ENCODE measurements at places on chromosomes 16 and 17.

GRCh38 chr17:50890675-50891516, 24.7 kb upstream of the TOB1 start:
- DNase-seq = no peak

DNA sequence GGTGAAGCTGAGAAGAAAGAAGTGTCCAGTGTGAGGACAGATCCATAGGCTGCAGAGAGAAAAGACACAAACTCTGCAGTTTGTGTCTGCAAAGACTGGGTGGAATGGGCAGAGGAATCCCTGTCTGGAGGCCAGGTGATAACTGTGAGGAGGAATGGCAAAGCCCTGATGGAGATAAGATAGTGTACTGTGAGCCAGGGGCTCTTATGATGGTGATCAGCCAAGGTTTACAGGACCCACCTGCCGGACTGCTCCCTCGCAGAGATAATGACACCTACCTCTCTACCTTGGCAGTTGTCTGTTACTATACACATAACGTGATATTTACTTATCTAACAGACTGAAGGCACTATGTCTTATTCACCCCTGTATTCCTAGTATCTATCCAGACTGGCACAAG, 92.6 kb upstream of the ASIC2 start:
- no peak for DNase-seq

- DNase-seq = no peak
Measured at GRCh38 chr16:23516366-23517137, 6.3 kb upstream of the GGA2 start.

DNA sequence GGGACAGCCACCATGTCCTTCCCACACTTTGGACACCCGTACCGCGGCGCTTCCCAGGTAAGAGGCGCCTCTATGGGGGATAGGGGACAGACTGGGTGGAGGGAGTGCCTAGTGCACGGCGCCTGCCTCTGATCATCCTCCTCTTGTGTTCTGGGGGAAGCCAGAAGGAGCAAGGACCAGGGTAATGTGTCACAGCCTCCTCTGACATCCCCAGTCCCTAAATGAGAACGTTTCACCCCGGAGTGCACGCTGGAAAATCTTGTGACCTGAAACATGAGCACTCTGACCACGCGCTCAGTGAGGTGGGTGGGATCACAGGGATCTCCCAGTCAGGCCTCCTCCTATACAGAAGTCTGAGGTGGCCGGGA, 1.1 kb downstream of the IRX6 start:
- no peak for DNase-seq

DNA sequence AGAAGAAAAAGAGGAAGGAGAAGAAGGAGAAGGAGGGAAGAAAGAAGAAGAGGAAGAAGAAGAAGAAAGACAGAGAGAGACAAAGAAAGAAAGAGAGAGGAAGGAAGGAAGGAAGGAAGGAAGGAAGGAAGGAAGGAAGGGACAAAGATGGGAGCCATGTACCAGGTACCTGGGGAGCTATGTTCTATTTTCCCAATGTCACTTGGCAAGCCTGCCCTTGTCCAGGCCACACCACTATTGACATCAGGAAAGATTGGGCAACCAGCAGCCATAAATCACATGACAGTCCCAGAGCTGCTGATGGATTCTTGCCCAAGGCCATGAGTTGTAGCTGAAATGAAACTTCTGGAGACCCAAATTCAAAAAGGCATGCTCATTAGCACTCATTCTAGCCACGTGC, 2.7 kb upstream of the CES1 start:
- DNase-seq = no peak

DNA sequence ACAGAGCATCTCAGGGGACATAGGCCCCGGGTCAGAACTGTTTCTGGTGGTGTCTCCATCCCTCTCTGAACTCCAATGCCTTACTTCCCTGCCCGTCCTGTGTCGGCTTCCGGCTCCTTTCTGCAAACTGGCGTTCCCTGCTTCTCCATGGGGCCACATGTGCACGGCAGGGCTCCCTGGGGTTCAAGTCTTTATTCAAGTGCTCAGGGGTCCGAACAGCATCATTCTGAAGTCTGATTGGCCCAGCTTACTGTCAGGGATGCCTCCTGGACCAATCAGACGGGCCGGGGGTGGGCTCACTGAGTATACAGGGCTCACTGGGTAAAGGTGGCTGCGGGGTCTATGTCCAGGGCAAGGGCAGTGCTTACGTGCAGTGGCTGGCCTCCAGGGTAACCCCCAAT, 17.1 kb downstream of the C16orf82 start:
- DNase-seq = no peak

- no peak for DNase-seq
Measured at GRCh38 chr17:33939959-33940358, 315.1 kb upstream of the CCL2 start.

GRCh38 chr17:37299257-37299980, 76.4 kb upstream of the C17orf78 start:
- no peak for DNase-seq

- no peak for DNase-seq
Measured at GRCh38 chr16:84780544-84781376, 39.0 kb upstream of the CRISPLD2 start.

GRCh38 chr16:63312346-63312745, 1276.1 kb upstream of the CDH8 start:
- no peak for DNase-seq

- no peak for DNase-seq
Measured at GRCh38 chr17:55433029-55433628, 11.5 kb upstream of the MMD start.

GRCh38 chr16:78639775-78640174, 540.3 kb downstream of the WWOX start:
- DNase-seq = no peak

DNA sequence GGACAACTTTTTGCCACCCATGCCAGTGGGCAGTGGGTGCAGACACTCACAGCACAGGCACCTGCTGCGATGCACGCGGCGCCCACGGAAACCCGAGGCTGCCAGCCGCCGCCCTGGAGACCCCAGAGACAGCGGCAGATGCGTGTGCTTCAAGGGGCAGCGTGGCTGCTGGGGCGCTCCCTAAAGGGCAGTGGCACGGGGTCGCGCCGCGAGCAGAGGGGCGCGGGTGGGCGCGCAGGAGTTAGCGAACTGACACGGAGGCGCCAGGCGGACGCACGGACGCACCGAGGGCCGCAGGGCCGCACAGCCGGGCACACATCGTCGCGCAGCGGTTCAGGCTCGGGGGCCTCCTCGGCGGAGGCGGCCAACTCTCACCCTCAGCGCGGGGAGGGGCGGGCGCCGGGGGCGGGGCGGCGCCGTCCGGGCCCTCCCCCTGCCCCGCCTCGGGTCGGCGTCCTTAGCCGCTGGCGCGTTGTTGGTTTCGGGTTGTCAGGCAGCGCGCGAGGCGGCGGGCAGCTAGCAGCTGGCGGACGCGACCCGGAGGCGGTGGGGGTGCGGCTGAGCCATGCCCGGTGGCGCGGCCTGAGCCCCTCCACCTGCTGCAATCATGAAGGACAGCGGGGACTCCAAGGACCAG, at the start of gene KIF19:
Gene KIF19, plus strand, starts transcription at position 484 of the 637 bp plus-strand sequence. Its CDS starts 124 bp downstream, at position 608.
- peak; percentile 7 for DNase-seq

- no peak for DNase-seq
Measured at GRCh38 chr17:4631836-4632580, 9.5 kb downstream of the ALOX15 start.

DNA sequence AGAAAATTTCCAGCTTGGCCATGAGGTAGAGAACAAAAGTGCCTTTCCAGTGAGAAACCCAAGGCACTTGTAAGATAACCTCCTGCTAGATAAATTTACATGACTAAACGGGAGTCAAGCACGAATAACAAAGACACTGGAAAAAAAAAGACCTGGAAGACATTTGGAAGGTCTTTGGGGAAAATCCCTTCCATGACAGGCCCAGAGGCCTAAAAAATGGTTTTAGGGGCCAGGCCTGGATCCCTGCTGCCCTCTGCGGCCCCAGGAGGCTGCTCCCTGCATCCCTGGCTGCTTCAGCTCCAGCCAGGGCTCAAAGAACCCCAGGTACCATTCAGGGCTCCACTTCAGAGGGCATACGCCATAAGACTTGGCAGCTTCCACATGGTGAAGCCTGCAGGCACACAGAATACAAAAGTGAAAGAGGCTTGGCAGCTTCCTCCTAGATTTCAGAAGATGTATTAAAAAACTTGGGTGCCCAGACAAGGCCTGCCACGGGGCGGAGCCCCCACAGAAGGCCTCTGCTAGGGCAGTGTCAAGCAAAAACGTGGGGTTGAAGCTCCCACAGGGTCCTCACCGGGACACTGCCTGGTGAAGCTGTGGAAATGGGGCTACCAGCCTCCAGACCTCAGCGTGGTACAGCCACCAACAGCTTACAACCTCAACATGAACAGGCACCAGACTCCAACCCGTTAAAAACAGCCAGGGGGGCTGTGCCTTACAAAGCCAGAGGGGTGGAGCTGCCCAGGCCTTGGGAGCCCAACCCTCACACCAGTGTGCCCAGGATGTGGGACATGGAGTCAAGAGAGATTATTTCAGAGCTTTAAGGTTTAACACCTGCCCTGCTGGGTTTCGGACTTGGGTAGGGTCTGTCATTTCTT, 77.1 kb downstream of the SDK2 start:
- DNase-seq = no peak

GRCh38 chr16:23801378-23801777, 34.4 kb upstream of the PRKCB start:
- peak; percentile 57 for DNase-seq

DNA sequence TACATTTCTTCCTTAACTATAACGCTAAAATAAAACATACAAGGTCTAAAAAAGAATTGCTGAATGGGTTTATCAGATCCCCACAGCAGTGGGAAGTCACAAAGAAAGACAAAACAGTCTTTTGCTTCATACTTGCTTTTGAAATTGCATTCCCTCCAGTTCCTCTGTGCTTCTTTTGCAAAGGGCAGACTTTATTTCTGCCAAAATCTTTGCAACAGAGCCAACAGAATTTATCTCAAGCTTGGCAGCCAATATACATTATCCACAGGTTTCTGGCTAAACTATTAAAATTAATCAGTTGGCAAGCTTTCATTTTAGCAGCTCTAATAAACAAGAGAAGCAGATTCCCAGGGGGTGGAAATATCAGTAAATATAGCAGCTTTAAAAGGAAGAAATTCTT, 378.9 kb upstream of the CA10 start:
- no peak for DNase-seq

DNA sequence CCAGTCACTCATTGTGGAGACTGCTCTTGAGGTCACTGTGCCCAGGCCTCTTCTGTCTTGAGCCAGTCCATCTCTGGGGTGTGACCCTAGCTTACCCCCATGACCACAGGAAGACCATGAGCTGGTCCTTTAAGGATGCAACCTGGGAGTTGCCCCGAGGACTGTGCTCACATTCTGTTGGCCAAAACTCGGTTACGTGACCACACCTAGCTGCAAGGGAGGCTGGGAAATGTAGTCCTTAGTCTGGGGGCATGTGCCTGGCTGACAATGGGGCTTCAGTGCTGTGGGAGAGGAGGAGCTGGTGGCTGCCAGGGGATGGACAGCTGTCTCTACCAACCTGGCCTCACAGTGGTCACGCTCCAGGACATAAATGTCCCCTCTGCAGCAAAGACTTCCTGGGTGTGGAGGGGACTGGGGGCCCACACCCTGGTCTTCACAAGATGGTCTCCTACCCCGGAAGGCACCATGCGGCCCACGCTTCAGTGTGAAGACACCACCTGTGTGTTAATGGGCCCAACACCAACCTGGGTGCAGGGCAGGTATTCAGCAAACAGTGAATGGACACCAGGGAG, 55.4 kb downstream of the JPH3 start:
- no peak for DNase-seq

GRCh38 chr17:3735515-3735914, 11.8 kb downstream of the HASPIN start:
- no peak for DNase-seq

GRCh38 chr16:27951489-27952120, 111.9 kb downstream of the GSG1L start:
- DNase-seq = no peak

DNA sequence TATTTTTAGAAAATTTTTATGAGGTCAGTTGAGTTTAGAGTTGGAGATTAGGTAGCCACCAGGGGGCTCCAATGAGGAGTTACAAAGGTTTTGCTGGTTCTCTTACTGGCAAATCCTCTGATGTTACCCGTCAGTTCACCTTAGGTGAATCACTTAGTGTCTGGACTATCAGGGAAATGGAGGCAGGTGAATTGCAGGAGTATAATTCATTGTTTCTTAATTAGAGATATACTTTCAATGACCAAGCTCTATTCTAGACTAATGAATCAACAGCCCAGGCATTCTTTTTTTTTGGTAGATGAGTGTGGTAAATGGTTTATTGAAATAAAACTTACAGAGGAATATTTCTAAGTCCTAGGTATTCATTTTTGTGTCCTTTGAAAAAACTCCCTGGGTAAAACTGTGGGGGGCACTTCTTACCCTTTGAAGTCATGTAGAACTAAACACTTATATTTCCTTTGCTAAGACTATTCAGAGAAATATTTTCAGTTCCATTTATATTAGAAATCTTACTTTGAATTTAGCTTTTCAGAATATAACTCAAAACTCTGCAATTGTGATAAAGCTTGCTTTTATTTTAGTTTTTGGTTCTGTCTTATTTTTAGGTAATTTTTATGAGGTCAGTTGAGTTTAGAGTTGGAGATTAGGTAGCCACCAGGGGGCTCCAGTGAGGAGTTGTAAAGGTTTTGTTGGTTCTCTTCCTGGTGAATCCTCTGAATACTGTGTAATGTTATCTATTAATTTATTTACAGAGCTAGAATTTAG, 17.7 kb downstream of the PSMD11 start:
- DNase-seq = peak; percentile 43

DNA sequence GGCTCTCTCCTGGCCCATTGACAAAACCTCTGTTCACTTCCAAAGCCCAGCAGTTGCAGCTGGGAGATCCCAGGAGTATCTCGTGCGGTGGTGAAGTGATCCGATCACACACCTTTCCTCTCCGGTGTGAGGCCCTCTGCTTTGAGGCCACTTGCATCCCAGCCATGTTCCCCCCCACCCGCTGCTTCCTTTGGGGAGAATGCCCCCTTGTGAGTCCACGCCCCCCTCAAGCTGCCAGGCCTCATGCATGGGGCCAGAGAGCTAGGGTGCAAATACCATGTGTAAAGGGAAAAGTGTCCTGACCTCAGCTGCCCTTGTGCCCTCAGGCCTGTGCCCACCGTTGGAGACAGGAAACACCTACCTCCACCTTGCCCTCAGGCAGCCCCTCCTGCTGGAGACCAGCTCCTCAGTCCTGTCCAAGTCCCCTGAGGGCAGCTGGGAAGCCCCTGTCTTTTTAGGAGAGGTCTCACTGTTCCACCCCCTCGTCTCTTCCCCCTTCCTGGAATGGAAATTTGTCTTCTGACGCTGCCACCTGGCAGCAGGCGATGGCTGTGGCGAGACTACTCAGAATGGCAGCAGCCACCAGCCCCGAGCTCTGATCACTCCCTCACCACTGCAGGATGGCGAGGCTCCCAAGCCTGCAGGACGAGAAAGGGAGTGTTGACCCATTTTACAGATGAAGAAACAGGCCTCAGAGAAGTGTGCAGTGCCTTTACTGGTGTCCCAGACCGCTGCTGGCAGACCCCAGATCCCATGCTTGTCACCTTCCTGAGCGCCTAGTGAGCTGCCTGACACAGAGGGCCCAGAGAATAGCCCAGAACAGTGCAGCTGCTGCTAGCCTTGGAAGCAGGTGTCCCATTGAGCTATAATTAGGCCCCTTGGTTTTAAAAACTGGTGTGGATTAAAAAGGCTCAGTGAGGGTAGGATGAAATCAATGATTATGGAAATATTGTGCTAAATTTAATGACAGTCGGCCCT, 120.6 kb upstream of the CACNG5 start:
- no peak for DNase-seq
